ENCODE measurements at places on chromosomes 6 and 20.
A peak's percentile ranks its signal among the peaks of the same experiment; 100 is the strongest.

DNA sequence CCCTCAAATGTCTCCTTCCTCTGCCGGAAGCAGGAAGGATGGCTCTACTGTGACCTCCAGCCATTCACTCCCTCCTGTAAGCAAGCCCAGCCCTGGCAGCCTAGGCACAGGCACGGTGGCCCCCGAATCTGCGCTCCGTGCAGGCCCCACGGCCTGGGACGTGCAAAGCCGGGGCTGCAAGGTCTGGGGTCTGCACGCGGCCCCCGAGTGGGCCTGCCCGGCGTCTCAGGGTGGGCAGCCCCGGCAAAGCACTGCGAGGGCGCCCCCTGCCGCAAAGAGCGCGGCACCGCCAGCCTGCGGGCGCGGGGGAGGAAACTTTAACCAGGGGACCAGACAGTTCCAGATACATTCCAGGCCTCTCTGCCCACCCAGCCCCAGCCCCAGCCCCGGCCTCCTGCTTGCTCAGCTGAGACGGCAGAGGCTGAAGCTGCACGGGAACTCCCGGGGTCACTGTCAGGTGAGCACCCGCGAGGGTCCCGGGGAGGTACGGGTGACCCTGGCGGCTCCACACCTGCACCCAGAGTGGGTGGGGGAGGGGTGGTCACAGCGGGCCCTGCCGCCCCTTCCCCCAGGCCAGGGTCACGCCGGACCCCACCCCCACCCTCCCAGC lies 98.8 kb downstream of the ASXL1 start:
- DNase-seq, result peak; percentile 85

- DNase-seq, result no peak
Measured at GRCh38 chr6:112649853-112650252, 302.7 kb downstream of the RFPL4B start.

DNA sequence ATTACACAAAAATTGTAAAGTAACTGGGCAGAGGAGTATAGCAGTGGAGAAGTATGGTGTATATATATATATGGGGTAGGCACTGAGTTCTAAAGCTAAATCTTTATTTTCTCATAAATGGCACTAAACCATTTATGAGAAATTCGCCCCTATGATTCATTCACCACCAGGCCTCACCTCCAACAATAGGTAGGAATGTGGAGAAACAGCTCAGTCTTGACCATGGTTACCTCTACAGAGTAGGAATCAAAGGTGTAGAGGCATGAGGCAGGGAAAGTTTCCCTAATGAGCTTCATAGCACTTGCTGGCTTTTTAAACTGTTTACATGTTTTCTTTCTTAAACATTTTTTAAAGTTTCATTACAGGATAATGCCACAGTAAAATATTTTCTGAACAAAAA lies 36.9 kb upstream of the SUMO4 start:
- DNase-seq, result no peak

DNA sequence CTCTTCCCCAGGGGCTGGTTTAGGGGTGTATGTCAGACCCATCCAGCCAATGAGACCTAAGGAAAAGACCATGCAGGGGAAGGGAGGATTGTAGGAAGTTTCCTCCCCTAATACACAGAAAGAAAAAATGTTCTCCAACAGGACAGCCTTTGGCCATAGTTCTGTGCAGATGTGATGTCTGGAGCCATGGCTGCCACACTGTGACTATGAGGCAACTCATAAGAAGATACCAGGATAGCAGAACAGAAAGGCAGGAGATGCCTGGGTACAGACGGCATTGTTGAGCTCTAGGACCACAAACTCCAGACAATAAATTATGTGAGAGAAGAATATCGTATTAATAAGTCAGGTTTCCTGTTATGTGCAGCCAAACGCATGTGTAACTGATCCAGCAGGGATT lies 156.7 kb downstream of the PREX1 start:
- DNase-seq, result no peak

Measured in frontal cortex (tissue), 4 donors.